ENCODE measurements at places on chromosomes 3 and 15.

GRCh38 chr3:173992416-173992815 lies 594.9 kb downstream of the NLGN1 start:
- DNase-seq = no peak

DNA sequence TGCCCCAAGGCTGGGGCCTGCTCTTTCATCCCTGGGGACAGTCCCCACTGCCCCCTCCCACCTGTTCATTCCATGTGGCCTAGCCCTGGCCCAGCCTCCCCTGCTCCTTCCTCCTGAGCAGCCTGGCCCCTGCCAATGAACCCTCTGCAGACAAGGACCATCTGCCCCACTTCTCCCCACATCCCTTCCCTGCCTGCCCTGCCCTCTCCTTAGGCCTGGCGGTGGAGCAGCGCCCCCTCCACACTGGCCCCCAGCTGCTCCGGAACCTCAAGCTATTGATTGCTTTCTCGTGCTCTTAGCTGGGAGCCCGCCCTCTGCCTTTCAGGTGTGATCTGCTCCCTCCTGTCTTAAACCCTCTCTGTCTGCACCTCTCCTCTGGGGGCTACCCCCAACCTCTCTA lies 8.0 kb downstream of the PLXNA1 start:
- DNase-seq = no peak

DNA sequence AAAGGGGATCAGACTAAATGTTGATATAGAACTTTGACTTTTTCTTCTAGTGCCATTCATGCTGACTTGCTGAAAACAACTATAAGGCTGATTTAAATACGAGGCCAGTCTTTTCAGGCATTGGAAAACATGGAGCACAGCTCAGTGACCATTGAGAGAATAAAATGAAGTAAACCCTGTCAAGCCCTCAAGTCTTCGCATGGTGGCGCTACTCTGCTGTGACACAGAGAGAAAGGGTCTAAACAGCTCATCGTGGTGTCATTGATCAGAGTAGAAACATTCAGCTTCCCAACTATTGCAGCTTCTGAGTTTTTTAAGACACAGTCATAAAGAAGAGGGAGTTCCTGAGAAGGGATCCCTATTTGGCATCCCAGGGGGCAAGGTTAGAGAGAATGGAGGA lies 716.2 kb downstream of the DIPK2A start:
- peak; percentile 1 for DNase-seq

DNA sequence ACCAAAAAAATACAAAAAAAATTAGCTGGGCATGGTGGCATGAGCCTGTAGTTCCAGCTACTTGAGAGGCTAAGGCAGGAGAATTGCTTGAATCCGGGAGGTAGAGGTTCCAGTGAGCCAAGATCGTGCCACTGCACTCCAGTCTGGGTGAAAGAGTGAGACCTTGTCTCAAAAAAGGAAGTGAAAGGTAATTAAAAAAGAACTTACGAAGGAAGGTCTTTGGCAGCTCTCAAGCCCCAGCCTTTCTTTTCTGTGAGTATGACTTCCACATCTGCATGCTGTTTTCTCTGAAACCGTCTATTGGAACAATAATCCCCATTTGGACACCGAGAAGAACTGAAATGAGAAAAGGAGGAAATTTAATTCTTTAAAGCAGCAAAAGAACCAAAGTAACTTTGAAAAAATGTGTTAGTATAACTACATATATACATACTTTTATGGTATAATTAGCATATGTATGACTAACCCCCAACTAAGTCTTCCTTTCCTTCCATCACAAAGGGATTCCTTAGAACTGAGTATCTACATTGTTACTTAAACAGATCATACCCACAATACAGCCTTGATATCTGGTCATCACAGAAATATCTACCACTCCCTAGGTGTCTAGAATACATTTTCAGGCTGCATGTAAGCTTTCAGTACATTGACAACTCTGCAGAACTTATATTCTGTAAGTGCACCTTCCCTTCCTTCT lies 50.1 kb downstream of the SETD2 start:
- DNase-seq = no peak

DNA sequence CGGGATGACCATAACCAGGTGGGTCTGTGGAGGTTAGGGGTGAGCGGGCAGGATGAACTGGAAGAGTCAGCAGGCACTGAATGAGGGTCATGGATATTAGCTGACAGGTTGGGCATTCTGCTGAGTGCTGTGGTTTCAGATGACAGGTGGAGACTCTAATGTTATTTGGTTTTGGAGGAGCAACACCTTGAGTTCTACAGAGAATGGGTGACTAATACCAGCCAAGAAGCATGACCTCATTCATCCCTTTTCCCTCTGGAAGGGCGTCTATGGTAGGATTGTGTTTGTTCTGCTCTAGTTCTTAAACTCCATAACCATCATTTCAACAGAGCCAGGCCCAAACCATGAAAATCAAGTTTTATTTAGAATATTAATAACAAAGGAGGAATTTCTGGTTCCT lies 550.7 kb upstream of the LMCD1 start:
- DNase-seq = no peak

DNA sequence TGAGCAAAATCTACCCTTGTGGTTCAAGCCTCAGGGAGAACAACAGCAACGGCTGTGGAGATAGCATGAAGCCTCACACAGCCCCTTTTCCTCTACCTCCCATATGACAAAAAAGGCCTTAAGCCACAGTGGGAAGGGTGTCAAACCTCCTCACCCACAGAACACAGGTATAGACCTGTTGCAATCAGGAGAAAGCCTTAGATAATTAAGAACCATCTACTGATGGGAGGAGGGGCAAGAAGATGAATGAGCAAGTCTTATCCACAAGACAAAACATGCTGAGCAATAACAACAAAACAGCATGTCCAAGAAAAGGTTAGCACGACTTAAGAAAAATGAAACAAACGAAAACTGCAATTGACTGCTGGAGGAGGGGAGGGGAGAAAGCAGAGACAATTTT lies 272.9 kb upstream of the BCHE start:
- no peak for DNase-seq

- DNase-seq = peak; percentile 98
These were observed 26.6 kb downstream of the DIPK2A start for GRCh38 chr3:143998266-143998665.

GRCh38 chr3:130712718-130713423 lies 33.8 kb downstream of the PIK3R4 start:
- no peak for DNase-seq

GRCh38 chr3:4406746-4407568 lies 60.1 kb downstream of the SUMF1 start:
- no peak for DNase-seq

DNA sequence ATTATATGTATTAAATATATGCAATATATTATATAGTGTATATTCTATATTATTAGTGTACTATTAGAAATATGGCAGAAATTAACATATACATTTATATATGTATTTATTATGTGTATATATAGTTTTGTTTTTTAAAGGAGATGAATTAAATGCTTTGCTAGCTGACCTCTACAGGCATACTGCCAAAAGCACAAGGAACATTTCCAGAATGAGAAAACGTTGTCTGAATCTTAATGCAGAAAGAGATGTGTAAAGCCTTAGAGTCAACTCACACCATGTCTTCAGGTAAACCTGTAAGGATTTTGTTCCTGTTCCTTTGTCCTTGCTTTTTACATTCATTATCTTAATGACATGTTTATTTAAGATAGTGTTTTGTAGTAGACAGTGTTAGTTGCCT lies 111.9 kb downstream of the ST8SIA2 start:
- DNase-seq = no peak

- DNase-seq = no peak
These were observed 1.1 kb downstream of the SLCO2A1 start for GRCh38 chr3:134028486-134029255.

- no peak for DNase-seq
These were observed 93.4 kb downstream of the THRB start for GRCh38 chr3:24401090-24401810.

- DNase-seq = no peak
These were observed 457.3 kb downstream of the SI start for GRCh38 chr3:164620956-164621355.

GRCh38 chr3:145936971-145937370 lies 224.0 kb downstream of the PLOD2 start:
- peak; percentile 10 for DNase-seq

DNA sequence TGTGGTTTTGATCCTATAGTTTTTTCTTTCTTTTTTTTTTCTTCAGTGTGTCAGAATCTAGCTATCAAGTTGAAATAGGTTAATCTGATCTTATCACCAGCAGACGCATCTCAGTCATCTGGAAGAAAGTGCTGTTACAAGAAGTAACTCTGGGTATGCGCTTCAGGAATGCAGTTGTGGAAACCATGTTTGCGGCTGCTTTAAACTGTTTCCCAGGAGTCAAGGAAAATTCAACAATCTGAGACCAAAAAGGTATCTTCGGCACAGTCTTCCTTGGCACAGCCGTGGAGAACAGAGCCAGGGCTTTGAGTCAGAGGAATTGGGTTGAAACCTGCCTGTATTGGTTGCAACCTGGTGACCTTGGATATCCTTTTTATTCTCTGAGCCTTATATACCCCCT lies 59.9 kb downstream of the CD47 start:
- no peak for DNase-seq

Data from M059J (cell line).